CD14-positive monocyte (primary cell): ENCODE measurements at places on chromosomes 12 and 14.

GRCh38 chr12:14317362-14318146 is 47.9 kb upstream of the ATF7IP start:
- DNase-seq = no peak

GRCh38 chr12:124392271-124392666 is 97.4 kb downstream of the RFLNA start:
- DNase-seq = peak; percentile 82

DNA sequence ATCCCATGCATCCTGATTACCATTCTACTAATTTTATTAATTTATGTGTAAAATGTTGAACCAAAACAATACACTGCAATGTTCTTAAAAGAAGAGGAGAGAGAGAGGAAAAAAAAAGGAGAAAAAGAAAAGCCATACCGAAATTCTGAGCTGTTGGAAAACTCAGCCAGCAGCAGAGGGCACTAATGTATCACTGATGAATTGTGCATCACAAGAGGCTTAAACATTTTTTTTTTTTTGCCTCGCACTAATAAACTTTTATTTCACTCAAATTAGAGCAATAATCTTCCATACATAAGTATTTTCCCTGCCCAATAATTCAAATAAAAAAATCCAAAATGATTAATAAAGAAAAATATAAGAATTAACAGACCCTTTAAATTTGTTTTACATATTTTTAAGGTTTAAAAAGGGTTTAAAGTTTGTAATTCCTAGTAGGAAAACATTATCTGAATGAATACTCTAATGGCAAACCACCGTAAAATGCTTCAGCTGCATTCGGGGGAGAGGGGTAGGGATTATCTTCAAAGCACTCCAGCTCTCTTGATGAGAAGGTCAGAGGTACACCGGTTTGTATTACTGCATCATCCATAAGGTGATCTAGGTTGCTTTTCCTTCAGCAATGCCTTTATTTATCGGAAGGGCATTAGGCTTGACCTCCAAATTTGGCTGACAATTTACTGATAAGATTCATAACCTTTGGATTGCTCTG is 41.9 kb downstream of the ATP23 start:
- peak; percentile 0 for DNase-seq

GRCh38 chr12:4143896-4144295 is 129.7 kb upstream of the CCND2 start:
- no peak for DNase-seq

DNA sequence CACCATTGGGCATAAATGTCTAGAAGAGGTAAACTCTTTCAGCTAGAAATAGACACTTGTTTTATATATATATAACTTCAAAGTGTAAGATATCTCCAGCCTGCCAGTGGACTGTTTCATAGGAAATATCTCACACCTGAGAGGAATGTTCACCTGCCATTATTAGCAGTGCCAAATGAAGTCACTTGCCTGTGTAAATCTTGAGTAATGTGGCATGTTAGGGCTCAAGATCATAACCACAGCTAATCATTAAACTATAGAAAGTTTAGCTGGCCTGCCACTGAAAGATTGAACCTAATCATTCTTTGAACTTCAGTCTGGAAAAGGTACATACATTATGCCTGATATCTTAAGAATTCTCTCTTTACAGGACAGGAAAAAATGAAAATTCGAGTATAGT is 25.5 kb upstream of the KCNJ8 start:
- no peak for DNase-seq

- DNase-seq = no peak
Measured at GRCh38 chr12:112183141-112184021, 58.0 kb downstream of the TRAFD1 start.

DNA sequence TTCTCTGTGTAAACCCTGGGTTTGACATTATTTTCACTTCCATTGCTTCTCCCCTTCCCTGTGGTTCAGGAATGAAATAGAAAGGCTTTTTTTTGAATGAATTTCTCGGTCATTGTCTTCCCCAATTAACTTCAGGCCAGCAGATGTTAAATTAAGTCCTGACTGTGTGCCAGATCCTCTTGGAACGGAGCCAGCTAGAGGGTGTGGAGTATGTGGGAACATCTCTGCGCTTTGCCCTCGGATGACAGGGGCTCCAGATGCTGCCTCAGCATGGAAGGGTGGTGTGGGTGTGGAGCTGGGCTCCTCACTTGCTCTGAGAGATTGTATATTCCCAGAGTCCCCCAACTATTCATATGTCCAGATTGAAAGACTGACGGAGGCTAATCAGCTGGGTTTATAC is 13.1 kb downstream of the KRT85 start:
- no peak for DNase-seq

GRCh38 chr12:15232959-15233358 is 11.7 kb upstream of the RERG start:
- DNase-seq = no peak

- no peak for DNase-seq
Measured at GRCh38 chr12:24731596-24731995, 217.3 kb downstream of the BCAT1 start.

GRCh38 chr14:21101802-21102413 is 1.0 kb downstream of the TMEM253 start:
- no peak for DNase-seq

DNA sequence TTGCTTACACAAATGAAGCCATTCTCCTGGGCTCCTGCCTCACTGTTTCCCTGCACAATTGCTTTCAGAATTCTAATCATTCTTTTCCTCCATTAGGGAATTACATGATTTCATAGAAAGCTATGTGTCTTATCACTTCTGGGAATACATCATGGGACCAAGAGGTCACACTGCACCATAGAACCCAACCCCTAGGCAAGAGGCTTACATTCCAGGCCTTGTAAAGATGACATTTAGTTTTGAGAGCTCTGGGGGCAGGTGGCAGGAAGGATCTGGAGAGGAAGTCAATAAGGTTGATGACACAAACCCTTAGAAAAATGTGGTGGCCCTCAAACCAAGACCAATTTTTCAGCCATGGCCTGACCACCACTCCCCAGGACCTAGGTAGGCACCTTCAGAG is 57.1 kb downstream of the NUAK1 start:
- no peak for DNase-seq

DNA sequence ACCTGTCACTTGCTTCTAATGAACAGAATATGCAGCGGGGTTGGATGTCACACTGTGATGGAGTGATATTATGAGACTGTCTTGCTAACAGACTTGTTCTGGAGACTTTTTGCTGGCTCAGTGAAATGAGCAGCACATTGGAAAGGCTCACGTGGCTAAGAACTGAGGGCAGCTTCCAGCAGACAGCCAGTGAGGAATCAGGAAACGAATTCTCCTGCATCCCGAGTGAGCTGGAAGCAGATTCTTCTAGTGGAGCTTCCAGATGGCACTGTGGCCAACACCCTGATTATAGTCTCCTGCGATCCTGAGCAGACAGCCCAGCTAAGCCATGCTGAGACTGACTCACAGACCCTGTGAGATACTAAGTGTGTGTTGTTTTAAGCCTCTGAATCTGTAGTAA is 16.1 kb upstream of the TSPAN9 start:
- no peak for DNase-seq

DNA sequence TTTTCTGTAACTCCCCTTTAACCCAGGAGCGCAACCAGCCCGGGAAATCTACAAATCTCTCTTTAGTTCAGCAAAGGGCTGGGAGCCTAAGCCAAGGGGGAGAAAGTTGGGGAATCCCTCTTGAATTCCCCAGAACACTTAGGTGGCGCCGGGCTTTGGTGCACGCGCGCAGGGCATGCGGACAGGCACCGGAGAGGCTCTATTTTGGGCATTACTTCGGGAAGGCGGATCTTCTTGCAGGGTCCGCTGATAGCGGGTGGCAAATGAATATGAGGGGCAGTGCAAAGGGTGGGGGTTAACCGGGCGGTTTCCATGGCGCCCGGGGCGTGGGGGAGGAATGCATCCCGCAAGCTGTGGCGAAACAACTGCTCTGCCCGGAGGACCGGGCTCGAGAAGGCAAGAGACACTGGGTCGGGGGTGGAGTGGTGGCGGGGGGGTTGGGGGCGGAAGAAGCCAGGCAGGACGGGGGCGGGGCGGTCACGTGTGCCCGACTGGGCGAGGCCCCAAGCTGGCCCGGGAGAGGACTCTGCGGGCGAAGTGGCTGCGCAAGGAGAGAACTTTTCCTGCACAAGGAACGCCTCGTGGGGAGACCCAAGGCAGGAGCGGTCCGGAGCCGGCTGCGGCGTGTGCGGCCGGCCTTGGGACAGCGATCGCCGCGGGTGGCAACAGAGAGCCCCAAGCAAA is at the start of gene FLVCR2:
TSS of gene FLVCR2 (plus strand) at position 519 of the 684 bp plus-strand sequence. CDS start 353 bp downstream, outside the sequence.
- DNase-seq = peak; percentile 78

- DNase-seq = peak; percentile 6
Measured at GRCh38 chr12:52949413-52950331, 754 bp downstream of the KRT18 start.

DNA sequence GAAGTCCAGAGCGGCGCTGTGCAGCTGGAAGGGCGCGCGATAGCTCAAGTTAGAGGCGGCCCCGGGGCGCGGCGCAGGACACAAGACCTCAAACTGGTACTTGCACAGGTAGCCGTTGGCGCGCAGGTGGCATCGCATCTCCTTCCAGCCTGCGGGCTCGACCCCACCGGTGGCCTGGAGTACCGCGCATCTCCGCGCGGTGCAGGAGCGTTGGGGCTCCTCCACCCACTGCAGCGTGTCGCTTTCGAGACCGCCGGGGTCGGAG is 553 bp downstream of the CLEC14A start:
- no peak for DNase-seq

- DNase-seq = no peak
Measured at GRCh38 chr14:80491131-80491530, 279.8 kb upstream of the DIO2 start.

DNA sequence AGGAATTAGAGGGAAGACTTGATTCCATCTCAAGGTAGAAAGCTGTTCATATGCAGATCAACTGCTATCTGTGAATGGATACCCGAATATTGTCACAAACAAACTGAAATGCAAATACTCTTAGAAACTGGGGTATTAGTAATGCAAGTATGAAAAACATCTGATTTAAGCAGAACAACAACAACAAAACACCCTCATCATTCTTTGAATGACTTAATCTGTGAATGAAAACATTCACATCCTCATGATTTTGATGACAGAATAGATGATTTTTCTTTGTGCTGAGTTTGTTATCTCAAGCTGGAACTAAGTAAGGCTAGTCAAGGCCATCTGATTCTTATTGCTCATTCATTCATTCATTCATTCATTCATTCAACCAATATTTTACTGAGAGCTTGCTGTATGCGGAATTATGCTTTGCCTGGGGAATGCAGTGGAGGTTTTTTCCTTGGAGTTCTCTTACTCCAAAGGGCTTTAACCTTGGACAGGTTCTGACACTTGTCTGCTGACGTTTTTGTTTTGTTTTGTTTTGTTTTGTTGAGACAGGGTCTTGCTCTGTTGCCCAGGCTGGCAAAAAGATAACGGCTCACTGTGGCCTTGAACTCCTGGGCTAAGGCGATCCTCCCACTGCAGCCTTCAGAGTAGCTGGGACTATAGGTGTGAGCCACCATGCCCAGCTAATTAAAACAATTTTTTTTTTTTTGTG is 23.3 kb downstream of the OR10G3 start:
- no peak for DNase-seq

DNA sequence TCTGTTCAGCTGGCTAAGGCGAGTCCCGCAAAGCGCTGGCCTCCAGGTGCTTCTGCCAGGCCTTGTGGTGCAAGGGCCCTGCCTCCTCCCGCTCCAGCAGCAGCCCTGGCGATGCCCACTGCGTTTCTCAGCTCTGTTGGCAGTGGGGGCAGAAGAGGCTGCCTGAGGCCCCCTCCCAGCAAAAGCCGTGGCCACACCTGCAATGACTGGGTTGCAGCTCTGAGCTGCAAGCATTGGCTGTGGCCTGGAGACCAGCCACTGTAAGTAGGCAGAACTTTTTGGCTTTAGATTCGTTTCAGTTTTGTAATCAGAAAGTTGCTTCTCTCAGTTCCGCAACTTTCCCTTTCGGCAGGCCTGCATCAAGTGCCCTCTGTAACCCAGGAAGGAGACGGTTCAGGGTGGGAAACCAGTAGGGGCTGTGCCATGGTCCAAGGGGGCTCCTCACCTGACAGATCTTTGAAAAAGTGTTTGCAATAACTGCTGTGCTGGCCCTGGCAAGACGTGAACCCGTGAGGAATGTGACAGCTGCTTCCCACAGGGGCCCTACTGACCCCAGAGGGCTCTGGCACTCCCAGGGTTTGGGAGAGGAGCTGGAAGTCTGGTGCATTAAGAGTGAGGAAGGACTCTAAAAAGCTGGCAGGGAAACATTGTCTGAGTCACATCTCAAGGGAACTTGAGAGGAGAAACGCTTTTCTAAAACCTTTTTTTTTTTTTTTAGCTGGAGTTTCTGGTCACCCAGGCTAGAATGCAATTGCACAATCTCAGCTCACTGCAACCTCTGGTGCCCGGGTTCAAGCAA is 54.5 kb upstream of the MAX start:
- peak; percentile 69 for DNase-seq

GRCh38 chr12:124002021-124002644 is 29.1 kb downstream of the ZNF664 start:
- DNase-seq = no peak

DNA sequence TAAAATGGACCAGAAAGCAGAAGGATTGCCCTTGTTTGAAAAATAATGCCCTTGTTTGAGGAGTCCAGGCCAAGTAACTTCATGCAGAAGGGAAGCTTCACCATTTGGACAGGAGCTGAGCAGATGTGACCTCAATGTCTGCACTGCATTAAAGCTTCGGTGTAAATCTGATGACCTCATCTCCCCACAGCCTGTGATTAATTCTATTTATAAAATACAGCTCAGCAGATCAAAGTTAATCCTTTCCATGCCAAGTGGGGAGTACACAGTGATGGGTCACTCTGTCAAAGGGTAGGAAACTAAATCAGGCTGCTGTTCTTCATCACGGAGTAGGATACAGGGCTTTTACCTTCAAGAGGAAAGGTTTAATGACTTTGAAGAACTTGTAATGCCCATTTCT is 533.7 kb downstream of the RPS29 start:
- no peak for DNase-seq

- peak; percentile 37 for DNase-seq
Measured at GRCh38 chr12:54759751-54760150, 94.6 kb upstream of the MUCL1 start.

DNA sequence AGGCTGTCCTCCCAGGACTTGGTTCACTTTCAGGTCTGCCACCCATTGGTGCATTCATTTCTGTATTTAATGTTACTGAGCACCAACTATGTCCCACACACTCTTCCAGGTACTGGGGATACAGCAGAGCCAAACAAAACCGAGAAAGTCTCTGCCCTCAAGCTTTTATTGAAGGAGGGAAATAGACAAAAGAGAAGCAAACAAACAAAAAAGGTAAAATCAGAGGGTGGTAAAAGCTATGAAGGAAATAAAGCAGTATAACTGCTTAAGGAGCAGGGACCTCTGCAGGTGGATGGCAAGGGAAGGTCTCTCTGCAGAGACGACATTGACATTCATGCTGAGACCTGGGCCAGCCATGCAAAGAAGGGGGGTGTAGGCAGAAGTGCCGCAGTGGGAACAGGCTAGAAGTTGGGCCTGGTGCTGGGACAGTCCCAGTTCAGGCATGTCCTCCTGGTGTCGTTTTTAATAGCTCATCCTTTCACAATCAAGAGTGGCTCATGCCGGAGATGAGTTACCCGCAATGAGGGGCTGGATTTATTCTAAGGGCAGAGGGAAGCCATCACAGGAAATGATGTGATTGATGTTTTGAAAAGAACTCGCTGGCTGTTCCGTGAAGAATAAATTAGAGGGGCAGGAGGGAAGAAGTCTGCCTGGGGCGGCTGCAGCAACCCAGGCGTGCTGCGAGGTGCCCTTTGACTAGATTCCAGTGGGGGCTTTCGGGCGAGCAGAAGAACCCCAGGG is 72.8 kb downstream of the IRF2BPL start:
- peak; percentile 97 for DNase-seq

- DNase-seq = peak; percentile 23
Measured at GRCh38 chr12:20375560-20375959, 7.2 kb downstream of the PDE3A start.

GRCh38 chr14:76490735-76491134 is 114.8 kb downstream of the ESRRB start:
- DNase-seq = no peak
